Activated CD4-positive, alpha-beta T cell treated with anti-CD3 and anti-CD28 coated beads, Interleukin-2, amount 10 ng/mL, durations not matched to agents 24 days and 14 days (primary cell): ENCODE measurements at places on chromosomes 13 and 19. TPM values are rescaled to one million over a fixed set of nuclear protein-coding genes. Genes with fewer than 3 reads are reported as not detected.

GRCh38 chr19:2970201-2970835 lies 7.0 kb upstream of the TLE6 start:
- no peak for DNase-seq
- no peaks in the 10 kb centered on the region for H3K36me3 ChIP-seq
- H3K27me3 ChIP-seq, result peaks cover 8% of the 10 kb centered on the region
- no peak overlapping the region for H3K4me3 ChIP-seq

- H3K27ac ChIP-seq, result no peak overlapping the region
- H3K27me3 ChIP-seq, result peaks cover 12% of the 10 kb centered on the region
- no peak overlapping the region for H3K4me3 ChIP-seq
- H3K4me1 ChIP-seq, result peaks cover 9% of the 10 kb centered on the region
- H3K36me3 ChIP-seq, result no peaks in the 10 kb centered on the region
These were observed 109.0 kb downstream of the TNFRSF19 start for GRCh38 chr13:23679220-23679619.

GRCh38 chr13:26719356-26719945 lies 41.1 kb downstream of the GPR12 start:
- DNase-seq, result no peak
- H3K4me3 ChIP-seq, result no peak overlapping the region
- no peaks in the 10 kb centered on the region for H3K27me3 ChIP-seq
- no peaks in the 10 kb centered on the region for H3K36me3 ChIP-seq
- H3K4me1 ChIP-seq, result peaks cover 17% of the 10 kb centered on the region
- no peak overlapping the region for H3K27ac ChIP-seq

DNA sequence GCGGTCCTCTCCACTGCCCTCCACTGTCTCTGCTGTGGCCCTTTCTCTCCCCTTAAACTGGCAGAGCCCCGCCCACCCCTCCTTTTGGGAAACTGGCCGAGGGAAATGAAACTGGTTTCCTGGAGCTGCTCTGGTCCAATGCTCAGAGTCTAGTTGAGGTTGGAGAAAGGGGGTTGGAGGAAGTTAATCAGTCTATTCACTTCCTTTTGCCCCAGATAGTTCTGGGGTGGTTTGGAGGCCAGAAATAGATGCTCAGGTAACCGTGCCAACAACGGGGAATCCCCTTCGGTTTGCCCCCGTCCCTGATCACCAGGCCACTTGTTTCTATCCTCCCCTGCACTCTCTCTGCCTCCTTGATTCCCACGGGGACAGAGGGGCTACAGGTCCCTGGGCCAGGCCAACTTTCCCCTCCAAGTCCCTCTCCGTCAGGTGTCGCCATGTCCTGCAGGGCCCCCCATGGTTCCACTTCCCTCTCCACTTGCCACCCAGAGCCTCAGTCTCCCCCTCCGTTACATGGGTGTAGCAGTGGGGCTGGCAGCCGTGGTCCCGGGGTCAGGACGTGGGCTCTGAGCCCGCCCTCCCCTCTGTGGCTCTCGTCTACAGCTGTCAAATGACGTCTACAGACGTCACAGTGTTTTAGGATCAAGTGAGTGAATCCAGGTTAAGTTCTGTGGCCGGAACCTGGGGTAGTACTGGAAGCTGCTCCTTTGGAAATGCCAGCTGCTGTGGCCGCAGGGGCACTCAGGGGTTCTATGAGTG lies at the start of gene IL4I1:
IL4I1 (minus strand) TSS at position 25 of the 759 bp plus-strand sequence. CDS start 727 bp downstream, outside the sequence.
- H3K27me3 ChIP-seq, result peaks cover 2% of the 10 kb centered on the region
- H3K4me1 ChIP-seq, result peaks cover 51% of the 10 kb centered on the region
- peaks cover 14% of the 10 kb centered on the region for H3K36me3 ChIP-seq
- H3K27ac ChIP-seq, result peak within 1 kb of the TSS; percentile 100
- H3K4me3 ChIP-seq, result peak within 1 kb of the TSS; percentile 89

DNA sequence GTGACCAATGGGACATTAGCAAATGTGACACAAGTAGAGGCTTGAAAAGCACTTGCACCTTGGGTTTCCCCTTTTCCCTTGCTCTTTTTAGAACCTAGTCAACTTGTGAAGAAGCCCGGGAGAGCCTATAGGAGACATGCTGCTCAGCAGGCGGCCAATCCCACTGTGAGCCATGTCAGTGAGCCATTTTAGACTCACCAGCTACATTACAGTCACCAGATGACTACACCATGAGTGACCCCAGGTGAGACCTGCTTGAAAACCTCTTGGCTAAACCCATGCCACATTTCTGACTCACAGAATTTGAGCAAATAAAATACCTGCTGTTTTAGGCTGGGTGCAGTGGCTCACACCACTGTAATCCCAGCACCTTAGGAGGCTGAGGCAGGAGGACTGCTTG lies 317.5 kb downstream of the KLF12 start:
- peaks cover 5% of the 10 kb centered on the region for H3K4me1 ChIP-seq
- no peak overlapping the region for H3K4me3 ChIP-seq
- peaks cover 13% of the 10 kb centered on the region for H3K36me3 ChIP-seq
- H3K27me3 ChIP-seq, result no peaks in the 10 kb centered on the region
- no peak overlapping the region for H3K27ac ChIP-seq

- H3K27me3 ChIP-seq, result no peaks in the 10 kb centered on the region
- H3K36me3 ChIP-seq, result no peaks in the 10 kb centered on the region
- H3K27ac ChIP-seq, result no peak overlapping the region
- H3K4me3 ChIP-seq, result no peak overlapping the region
- no peak for DNase-seq
These were observed 386.2 kb downstream of the IRS2 start for GRCh38 chr13:109400209-109400608.

GRCh38 chr19:5775668-5776309 lies 8.8 kb downstream of the PRR22 start:
- H3K4me3 ChIP-seq, result no peak overlapping the region
- no peaks in the 10 kb centered on the region for H3K27me3 ChIP-seq
- H3K36me3 ChIP-seq, result no peaks in the 10 kb centered on the region

DNA sequence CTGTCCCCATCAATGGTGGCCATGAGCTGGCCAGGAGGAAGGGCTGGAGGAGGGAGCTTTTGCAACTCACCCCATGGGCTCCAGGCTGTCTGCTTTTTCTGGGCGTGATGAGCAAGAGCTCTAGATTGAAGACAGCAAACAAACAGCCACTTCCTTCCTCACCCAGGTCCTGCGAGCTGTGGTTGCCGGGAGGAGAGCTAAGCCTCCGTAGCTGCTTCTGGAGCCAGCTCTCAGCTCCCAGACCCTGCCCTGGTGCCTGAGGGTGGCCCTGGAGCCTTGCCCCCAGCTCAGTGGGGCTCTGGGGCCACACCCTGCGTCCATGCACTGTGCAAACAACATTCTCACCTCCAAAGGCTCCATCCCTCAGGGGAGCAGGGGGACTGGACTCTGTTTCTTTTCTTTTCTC lies 6.2 kb downstream of the MYO1F start:
- H3K27me3 ChIP-seq, result peaks cover 2% of the 10 kb centered on the region
- peaks cover 31% of the 10 kb centered on the region for H3K36me3 ChIP-seq
- H3K27ac ChIP-seq, result peak overlapping the region; percentile 94
- peaks cover 69% of the 10 kb centered on the region for H3K4me1 ChIP-seq
- H3K4me3 ChIP-seq, result peak overlapping the region; percentile 81

- peak overlapping the region; percentile 73 for H3K27ac ChIP-seq
- no peaks in the 10 kb centered on the region for H3K27me3 ChIP-seq
- peaks cover 59% of the 10 kb centered on the region for H3K36me3 ChIP-seq
These were observed 15.2 kb downstream of the NDFIP2 start for GRCh38 chr13:79496188-79496587.

DNA sequence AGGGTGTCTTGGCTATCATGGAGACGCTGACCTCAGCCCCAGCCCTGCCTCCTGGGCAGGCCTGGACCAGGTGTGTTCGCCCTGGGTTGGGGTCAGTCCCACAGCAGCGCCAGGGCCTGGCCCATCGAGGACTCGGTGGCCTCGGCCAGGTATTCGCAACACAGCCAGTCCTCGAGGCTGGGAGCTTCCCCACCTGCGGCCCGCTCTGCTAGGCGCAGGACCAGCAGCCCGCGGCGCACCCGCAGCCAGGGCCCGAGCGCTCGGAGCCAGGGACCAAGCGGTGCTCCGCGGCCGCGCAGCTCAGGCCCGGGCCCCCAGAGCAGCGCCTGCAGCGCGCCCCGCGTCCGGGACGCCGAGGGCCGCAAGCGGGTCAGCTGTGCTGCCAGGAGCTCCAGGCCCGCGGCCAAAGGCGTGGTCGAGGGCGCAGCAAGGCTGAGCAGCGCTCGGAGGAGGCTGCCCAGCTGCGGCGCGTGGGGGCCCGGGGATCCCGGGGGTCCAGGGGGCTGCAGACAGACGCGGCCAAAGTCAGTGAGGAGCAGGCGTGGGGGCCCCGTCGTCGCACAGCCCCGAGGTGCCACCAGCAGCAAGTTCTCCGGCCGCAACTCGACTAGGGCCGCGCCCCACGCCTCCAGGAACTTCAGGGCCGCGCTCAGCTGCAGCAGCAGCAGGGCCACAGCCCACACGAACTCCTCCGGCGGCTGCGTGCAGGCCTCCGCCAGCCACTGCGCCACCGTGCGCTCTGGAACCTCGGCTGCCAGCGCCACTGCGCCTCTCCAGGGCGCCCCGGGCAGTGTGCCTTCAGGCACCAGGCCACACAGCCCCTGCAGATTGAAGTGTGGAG lies 6.2 kb downstream of the PEAK3 start:
- H3K27me3 ChIP-seq, result no peaks in the 10 kb centered on the region
- no peak overlapping the region for H3K4me3 ChIP-seq
- H3K4me1 ChIP-seq, result peaks cover 27% of the 10 kb centered on the region
- peaks cover 30% of the 10 kb centered on the region for H3K36me3 ChIP-seq

DNA sequence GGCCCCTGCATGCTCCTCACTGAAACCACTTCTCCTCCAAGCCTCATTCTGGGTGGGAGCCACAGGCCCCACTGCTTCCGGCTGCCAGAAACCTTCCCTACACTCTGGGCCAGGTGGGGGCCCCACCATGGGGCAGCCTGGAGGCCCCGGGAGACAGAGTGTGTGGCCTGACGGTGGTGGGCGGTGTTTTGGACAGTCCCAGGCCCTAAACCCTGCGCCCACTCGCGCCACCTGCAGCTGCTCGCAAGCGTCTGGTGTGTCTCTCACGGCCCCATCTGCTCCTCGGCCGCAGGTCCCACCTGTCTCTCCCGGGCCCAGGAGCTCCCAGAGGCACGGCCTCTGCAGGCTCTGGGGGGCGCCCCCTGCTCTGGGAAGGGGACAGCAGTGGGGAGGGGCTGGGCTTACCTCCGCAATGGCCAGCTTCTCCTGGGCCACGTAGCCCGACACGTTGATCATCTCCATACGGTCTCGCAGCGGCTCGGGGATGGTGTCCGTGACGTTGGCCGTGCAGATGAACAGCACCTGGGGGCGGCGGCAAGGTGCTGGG lies 5.6 kb downstream of the RPL36 start:
- no peak overlapping the region for H3K4me3 ChIP-seq
- H3K27me3 ChIP-seq, result no peaks in the 10 kb centered on the region
- peaks cover 11% of the 10 kb centered on the region for H3K4me1 ChIP-seq

DNA sequence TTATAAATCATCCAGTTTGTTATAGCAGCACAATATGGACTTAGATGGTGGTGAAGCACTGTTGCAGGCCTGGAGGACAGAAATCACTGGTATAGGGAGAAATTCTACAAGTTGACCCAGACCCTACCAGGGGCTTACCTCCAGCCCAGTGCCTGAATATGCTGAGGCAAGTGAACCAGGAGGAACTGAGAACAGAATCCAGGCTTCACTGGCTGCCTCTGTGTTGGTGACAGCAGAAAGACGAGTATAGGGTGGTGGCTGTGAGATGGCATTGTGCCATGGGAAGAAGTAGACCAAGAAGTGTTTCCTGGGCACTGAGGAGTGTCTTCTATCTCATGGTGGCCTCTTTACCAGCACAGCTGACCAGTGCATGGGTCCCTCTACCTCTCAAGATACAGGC lies 15.9 kb upstream of the EID2 start:
- no peaks in the 10 kb centered on the region for H3K36me3 ChIP-seq
- peak; percentile 49 for DNase-seq
- peaks cover 42% of the 10 kb centered on the region for H3K4me1 ChIP-seq
- H3K27ac ChIP-seq, result no peak overlapping the region

- H3K27me3 ChIP-seq, result no peaks in the 10 kb centered on the region
- H3K4me1 ChIP-seq, result peaks cover 55% of the 10 kb centered on the region
- DNase-seq, result peak; percentile 59
- peaks cover 16% of the 10 kb centered on the region for H3K36me3 ChIP-seq
These were observed 3.2 kb upstream of the POLR2E start for GRCh38 chr19:1098177-1099051.

GRCh38 chr19:18932216-18932841 lies 8.7 kb downstream of the HOMER3 start:
- peak overlapping the region; percentile 85 for H3K4me3 ChIP-seq
- peaks cover 5% of the 10 kb centered on the region for H3K4me1 ChIP-seq
- DNase-seq, result peak; percentile 92
- H3K27me3 ChIP-seq, result peaks cover 13% of the 10 kb centered on the region

DNA sequence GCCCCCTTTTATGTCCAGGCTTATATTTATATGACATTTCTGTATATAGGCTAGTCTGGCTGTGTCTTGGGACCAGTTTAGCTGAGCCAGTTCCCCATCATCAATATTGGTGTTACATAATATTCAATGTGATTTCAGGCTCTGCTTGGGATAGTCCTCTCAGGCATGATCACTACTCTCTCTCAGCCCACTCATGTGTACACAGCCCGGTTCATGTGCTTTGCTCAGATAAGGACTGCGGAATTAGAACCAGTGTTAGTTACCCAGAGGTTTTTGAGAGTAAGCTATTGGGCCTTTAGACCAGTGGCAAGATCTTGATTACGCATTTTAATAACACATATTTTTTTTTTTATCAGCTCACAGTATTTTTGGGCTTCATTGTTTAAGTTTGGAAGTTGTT lies 219.9 kb downstream of the GPC5 start:
- H3K36me3 ChIP-seq, result no peaks in the 10 kb centered on the region
- H3K4me1 ChIP-seq, result no peaks in the 10 kb centered on the region
- no peaks in the 10 kb centered on the region for H3K27me3 ChIP-seq
- no peak overlapping the region for H3K27ac ChIP-seq

DNA sequence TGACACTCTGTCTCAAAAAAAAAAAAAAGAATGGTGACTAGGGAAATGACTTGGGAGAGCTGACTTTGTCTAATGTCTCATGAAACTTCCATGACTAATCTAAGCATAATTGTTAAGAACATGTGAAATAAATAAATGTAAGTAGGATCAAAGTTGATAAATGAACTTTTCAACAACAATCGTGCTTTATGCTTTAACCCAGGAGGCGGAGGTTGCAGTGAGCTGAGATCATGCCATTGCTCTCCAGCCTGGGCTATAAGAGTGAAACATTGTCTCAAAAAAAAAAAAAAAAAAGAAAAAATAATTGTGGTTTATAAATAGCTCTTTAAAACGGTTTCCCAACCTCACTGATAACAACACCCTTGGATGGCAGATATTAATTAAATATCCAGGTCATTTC lies 12.9 kb upstream of the AKT2 start:
- H3K4me3 ChIP-seq, result no peak overlapping the region
- H3K36me3 ChIP-seq, result no peaks in the 10 kb centered on the region
- H3K4me1 ChIP-seq, result no peaks in the 10 kb centered on the region
- no peak overlapping the region for H3K27ac ChIP-seq
- DNase-seq, result no peak

DNA sequence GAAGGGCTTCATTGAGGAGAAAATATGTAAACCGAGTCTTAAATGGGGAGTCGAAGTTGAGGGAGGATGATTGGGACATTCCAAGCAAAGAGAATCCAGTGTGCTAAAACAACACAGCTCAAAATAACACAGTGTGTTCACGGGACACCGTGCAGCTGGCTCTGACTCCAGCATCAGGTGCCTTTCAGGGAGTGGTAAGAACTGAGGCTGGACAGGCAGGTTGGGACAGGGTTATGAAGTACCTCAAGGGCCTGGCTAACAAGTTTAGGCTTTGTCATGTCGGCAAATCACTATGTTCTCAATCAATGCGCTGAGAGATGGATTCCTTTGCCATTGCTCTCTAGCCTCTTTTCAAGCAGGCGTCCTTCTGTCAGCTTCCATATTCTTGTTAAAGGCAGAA lies 27.5 kb upstream of the WDFY2 start:
- H3K27ac ChIP-seq, result no peak overlapping the region
- no peaks in the 10 kb centered on the region for H3K36me3 ChIP-seq
- H3K4me3 ChIP-seq, result no peak overlapping the region
- no peak for DNase-seq

C5AR1 gene
- 0.16 and 0.88 TPM in 2 replicates for total RNA-seq

PEG3 gene
- not detected in 2 replicates for total RNA-seq

MAP1S gene
- total RNA-seq, result 69.0 and 70.3 TPM in 2 replicates
